NCI-H460 (cell line): ENCODE measurements at places on chromosomes 7 and 10.
A peak's percentile ranks its signal among the peaks of the same experiment; 100 is the strongest.

GRCh38 chr7:34759477-34760125 lies 101.6 kb downstream of the NPSR1 start:
- peak; percentile 56 for DNase-seq

GRCh38 chr10:4885162-4885561 lies 59.2 kb downstream of the AKR1E2 start:
- no peak for DNase-seq

GRCh38 chr7:25180592-25180923 lies 47.7 kb downstream of the NPVF start:
- DNase-seq, result no peak

DNA sequence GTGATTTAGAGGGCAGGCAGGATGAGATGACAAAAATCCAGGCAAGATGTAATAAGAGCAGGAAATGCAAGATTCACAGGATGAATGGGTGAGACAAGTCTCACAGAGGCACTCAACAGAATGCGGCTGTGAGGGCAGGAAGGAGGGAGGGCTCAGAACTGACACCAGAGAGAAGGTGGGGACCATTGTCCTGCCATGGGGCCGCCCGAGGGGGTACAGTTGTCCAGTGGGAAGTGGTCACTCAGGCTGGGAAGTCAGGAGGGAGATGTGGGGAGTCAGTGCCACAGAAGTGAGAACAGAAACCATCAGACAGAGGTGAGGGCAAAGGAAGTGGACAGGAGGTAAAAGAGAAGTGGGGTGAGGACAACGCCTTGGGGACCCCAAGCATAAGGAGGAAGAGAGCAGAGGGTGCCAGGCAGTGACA lies 8.9 kb downstream of the HIP1 start:
- DNase-seq, result no peak

GRCh38 chr7:30424506-30424905 lies 54.1 kb downstream of the NOD1 start:
- no peak for DNase-seq

DNA sequence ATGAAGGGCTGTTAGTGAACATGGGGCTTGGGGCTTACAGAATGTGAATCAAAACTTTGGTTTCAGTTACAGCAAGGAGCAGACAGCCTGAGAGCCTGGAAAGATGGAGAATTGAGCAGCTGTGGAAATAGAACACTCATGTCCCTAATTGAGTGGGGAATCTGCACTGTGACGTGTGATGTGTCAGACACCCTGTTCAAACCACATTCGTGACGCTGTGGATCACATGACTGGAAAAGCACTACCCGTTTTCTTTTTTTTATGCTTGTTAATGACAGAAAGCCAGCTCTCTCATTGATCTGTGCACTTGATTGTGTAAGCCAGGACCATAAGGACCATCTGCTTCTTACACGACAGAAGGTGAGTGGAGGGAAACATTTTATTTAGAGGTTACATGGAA lies 15.1 kb upstream of the TBX20 start:
- no peak for DNase-seq

- no peak for DNase-seq
Observed at GRCh38 chr10:52466464-52466863, 152.4 kb downstream of the DKK1 start.

DNA sequence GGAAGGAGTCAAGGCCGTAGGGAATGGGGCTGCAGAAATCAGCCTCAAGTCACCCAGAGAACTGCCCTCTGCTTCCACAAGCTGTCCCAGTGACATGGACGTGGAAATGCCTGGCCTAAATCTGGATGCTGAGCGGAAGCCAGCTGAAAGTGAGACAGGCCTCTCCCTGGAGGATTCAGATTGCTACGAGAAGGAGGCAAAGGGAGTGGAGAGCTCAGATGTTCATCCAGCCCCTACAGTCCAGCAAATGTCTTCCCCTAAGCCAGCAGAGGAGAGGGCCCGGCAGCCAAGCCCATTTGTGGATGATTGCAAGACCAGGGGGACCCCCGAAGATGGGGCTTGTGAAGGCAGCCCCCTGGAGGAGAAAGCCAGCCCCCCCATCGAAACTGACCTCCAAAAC lies 50.2 kb upstream of the PDCD4 start:
- DNase-seq, result no peak

DNA sequence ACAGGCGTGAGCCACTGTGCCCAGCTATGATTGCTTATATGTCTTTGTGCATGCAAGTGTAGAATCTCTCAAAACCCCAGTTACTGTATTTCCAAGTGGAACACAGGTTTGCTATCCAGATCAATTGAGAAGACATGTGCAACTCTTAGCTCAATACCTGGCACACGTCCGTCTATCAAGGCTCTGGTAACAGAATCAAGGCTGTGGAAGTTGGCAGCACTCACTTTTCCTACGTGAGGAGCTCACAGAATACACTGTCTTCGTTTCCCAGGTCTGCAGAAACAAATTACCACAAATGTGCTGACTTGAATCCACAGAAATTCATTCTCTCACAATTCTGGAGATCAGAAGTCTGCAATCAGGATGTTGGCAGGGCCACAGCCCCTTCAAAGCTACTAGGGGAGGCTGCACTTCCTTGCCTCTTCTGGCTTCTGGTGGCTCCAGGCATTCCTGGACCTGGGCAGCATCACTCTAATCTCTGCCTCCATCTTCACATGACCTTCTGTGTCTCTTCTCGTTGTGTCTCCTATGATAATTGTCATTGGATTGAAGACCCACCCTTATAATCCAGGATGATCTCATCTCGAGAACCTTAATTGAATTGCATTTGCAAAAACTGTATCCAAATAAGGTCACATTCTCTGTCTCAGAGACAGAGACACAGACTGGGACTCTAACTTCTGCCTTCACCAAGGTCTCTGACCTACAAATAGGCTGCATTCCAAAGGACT lies 84.8 kb upstream of the C7orf33 start:
- no peak for DNase-seq

GRCh38 chr7:117827862-117828261 lies 45.4 kb downstream of the CTTNBP2 start:
- DNase-seq, result no peak

GRCh38 chr7:140126435-140127034 lies 50.2 kb downstream of the KDM7A start:
- no peak for DNase-seq

DNA sequence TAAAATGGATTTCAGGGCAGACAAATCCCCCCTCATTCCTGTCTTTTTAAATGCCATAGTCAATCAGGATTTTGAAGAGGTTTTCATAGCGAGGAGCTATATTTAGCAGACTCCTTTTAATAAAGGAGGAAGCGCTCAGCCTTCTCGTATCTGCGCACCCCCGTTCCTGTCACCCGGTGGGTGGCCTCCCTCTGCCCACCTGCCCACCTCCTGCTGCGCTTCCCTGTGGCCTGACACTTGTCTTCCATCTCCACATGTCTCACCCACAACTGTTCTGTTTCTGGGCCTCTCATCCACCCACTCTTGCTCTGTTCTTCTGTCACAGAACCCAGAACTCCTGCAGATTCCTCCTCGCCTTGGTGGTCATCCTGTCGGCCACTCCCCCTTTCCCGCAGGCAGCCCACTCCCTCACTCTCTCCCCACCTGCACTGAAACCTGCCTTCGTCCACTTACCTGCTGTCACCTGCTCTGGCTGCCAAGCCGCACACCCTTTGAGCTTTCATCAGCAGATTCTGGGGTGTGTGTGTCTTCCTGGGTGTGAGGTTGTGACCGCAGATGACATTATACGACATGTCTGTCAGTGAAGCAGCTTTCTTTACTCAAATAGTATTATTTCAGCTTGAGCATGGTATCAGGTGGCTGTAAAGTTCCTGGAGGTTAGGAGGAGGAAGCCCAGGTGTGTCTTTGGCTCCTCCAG lies 163.5 kb upstream of the AGK start:
- DNase-seq, result no peak

DNA sequence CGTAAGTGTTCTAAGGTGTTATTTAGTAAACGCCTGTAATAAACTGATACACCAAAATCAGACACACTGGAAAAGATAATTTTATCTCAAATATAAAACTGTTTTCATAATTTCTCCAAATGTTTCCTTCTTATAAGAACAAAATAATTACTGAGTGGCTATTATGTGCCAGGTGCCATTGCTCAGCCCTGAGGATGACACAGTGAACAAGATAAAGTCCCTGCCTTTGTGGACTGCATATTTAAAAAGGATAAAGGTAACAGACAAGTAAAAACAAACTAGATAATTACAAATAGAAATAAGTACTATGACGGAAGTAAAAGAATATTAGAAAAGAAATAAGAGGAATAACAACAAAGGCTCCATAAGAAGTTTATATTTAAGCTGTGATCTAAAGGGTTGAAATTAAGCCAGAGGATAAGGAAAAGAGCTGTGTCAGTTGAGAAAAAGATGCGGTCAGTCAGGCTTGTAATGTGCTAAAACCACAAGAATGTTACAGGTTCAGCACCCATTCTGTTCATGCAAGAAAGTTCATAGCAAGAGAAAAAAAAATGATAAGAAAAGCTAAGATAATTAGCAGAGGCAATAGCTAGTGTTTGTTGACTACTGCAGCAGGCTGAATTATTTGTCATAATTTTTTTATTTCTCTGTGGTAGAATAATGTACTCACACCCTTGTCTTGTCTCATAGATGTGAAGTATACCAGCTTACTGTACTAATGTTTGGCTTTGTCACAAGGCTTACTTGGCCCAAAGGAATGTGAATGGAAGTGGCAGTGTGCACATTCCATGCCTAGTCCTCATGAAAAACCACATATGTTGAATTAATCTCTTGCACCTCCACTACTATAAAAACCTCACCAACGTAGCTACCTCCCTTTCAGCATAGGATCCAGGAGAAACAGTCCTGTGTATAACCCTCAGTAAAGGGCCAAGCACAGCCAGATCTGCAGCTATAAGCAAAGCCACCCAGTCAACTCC lies 75.1 kb downstream of the CRPPA start:
- DNase-seq, result peak; percentile 43

DNA sequence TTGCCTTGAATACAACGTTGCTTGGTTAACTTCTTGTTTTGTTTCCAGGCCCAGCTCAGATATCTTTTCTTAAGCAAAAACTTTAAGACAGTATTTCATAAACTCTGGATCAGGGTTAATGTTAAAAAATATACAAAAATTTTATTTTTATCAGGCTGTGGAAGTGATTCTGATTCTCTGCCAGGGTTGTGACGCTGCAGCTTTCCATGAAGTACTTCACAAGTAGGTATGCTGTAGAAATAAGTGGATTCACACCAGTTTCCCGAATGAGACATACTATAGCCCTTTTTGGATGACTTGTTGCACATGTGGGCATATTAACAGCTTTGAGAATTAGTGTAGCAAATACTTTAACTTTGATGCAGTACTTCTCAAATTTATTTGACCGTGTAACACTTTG lies 70.1 kb downstream of the CDK14 start:
- no peak for DNase-seq

- DNase-seq, result no peak
Observed at GRCh38 chr7:117916309-117916708, 43.1 kb upstream of the CTTNBP2 start.

DNA sequence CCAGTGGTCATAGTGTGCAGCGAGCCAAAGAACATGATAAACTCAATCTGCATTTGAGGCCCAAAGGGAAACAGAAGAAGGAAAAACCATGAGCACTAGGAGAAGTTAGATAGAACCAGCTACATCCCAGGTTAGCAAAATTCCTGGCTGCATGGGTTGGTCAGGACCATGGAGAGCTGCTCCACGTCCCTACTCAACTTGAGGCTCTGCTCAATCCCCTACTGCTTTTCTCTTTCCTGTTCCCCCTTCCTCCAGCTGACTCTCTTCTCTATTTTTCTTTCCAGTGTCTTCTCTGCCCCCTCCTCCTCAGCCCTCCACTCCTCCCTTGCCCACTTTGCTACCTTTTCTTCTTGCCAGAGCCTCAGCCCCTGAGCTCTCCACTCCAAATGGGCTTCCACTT lies 21.9 kb upstream of the VSIR start:
- DNase-seq, result peak; percentile 22

DNA sequence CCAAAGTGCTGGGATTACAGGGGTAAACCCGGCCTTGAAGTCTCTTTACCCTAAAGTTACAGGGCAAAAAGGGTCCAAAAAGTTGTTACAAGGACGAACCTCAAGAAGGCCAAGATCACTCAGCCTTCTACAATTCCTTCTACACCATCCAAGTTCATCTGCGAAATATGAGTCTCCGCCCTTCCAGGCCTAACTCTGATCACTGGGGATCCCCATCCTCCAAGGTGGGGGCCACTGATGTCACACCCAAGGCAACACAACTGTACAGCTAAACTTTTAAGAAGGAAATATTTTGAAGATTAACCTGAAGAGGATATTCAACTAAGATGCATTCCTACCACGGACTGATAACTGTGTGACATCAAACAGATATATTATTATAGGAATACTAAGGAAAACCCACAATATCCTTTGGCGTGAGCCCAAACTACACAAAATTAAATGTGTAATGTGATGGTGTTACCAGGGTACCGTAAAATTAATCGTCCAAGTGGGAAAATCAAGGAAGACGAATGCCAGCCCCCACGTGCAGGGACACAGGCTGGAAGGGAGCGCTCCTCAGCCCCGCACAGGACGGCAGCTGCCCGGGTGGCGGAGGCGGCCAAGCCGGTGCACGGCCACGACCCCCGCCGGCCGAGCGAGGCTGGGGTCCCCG lies 1.0 kb downstream of the PAXIP1 start:
- no peak for DNase-seq

DNA sequence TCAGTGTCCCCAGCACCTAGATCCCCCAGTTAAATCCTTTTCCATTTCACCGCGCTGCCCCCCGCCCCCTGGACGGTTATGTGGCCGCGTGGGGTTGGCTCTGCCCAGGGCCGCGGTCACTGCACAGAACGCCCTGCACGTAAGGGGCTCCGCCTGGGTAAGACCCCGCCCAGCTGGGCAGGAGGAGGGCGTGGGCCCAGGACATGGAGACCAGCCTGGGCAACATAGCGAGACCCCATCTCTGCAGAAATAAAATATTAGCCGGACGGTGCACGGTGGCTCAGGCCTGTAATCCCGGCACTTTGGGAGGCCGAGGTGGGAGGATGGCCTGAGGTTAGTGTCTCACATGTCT lies 650 bp upstream of the ZFAND2A start:
- DNase-seq, result no peak

GRCh38 chr7:31648288-31648687 lies 38.7 kb upstream of the PPP1R17 start:
- no peak for DNase-seq

DNA sequence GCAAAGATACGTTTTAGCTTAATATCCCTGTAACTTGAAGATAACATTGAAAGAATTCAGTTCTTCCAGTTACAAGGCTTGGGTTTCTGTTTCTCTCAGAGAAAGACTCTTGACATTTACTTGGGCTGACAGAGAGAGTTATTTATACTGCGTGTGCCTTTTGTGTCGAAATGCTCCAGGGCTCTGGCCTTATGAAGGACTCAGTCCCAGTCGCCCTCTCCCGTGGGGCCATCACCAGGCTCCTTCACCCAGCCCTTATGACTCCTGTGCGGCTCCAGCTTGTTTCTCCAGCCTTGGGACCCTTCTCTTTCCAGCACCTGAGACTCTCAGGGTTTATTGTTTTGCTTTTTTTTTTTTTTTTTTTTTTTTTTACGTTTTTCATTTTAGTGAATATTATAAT lies 242.3 kb upstream of the DKK1 start:
- DNase-seq, result no peak

- no peak for DNase-seq
Observed at GRCh38 chr7:130149281-130150139, 55.7 kb downstream of the TMEM209 start.

- no peak for DNase-seq
Observed at GRCh38 chr10:48926764-48927540, 12.7 kb downstream of the LRRC18 start.

GRCh38 chr7:8152489-8153192 lies 109.3 kb downstream of the ICA1 start:
- no peak for DNase-seq
